Stimulated activated CD4-positive, alpha-beta T cell treated with anti-CD3 and anti-CD28 coated beads, Interleukin-1b, Interleukin-23, amount 100 ng/mL, for 1 hour (primary cell): ENCODE measurements at places on chromosomes 16 and 17.

- DNase-seq = no peak
Measured at GRCh38 chr16:48687421-48688038, 77.5 kb upstream of the N4BP1 start.

DNA sequence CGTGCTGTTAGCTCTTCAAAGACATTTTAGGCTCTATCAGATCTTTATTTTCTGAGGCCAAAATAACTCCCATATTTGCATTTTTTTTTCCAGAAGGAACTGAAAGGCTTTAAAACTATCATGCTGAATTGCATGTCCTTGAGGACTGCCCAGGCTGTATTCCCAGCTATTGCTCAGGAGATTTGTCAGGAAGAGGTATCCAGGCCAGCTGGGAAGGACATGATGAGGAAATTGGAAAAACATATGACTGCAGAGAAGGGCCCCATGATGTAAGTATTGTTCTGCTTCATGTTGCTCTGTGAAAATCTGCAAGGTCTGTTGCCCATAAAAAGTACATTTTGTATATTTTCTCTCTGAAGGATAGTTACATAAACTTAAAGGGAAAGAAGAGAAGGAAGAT is 5.7 kb downstream of the CDC6 start:
- DNase-seq = no peak

GRCh38 chr16:84461413-84462295 is 42.8 kb downstream of the MEAK7 start:
- DNase-seq = no peak

- peak; percentile 65 for DNase-seq
Measured at GRCh38 chr16:57899771-57900661, 70.9 kb downstream of the CNGB1 start.

GRCh38 chr16:31268891-31269290 is 9.1 kb downstream of the ITGAM start:
- no peak for DNase-seq

DNA sequence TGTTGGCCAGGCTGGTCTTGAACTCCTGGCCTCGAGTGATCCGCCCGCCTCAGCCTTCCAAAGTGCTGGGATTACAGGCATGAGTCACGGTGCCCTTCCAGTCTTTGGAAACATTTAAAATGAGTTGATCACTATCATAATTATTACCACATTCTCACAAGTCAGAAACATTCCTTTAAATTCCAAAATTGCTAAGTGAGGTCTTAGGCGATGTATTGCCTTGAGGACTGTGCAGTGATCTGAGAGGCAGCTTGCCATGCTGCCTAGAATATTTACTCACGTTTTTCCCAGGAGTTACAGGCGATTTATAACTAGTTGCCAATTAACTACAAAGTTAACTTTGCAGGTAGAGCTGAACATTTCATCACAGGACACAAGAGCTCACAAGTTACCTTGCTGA is 5.7 kb upstream of the ATXN1L start:
- DNase-seq = no peak

DNA sequence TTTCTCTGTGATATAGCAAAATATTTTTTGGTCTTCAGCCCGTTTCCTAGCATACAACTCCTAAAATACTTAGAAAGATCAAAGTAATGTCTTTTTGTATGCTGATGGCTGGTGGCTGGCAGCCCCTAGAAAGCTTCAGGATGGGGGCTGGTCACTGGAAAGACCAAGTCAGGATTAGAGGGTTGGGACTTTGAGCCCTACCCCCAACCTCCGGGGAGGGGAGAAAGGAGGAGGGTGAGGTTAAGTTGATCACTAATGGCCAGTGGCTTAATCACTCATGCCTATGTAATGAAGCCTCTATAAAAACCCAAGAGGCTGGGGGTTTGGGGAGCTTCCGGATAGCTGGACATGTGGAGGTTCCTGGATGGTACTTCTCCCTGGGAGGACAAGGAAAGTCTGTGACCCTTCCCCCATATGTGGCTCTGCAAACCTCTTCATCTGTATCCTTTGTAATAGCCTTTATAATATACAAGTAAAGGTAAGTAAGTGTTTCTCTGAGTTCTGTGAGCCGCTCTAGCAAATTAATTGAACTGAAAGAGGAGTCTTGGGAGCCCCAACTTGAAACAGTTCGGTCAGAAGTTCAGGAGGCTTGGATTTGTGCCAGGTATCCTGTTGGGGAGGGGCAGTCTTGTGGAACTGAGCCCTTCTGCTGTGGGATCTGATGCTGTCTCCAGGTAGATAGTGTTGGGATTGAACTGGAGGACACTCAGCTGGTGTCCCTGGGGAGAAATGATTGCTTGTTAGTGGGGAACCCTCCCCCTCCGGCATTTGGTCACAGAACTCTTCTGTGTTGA is 3.5 kb downstream of the SLC7A6 start:
- no peak for DNase-seq

DNA sequence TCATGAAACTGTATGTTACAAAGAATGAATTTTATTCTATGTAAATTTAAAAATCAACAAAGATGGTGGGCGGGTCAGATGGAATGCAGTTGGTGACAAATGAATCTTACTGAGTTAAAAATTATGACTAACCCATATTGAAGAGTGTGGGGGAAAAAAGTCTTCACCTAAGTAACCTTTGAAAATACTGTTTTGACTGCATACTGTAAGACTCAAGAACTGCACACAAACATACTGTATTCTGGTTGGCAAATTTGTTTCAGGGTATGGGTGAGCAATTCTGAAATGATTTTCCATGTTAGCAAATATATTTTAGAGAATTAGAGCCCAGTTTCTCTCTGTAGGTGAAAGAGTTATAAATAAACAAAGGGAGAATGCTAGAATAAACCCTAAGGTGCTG is 153.7 kb upstream of the KCNJ18 start:
- no peak for DNase-seq

DNA sequence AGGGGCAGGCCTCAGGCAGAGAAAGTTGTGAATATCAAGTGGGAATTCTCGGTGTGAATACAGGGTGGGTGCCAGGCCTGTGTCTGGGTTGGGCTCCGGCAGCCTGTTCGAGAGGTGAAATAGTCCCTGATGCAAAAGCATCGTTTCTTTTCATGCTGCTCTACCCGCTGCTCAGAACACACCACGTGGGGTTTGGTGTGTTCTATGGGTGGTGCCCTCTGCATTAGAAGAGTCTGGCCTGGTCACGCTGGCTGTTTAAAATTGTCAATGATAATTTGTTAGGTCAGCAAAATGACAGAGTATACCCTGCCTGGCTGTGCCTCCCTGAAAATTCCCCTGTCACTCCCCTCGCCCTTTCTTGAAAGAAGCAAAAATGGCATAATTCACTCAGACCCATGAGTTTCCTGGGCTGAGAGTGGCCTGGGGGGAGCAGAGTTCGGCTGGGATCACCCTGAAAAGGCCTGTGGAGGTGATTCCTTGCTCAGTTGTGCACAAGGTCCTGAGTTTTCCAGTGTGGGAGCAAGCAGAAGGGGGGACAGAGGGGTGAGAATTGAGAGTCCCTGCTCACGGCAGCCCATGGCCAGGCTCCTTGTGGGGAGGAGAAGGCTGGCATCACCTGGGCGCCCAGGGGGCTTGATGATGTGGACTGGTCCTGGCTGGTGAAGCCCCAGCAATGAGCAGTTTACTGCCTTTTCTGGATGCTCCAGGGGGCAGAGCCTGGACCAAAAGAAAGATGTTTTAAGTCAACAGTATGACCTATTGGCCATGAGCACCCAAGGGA is 3.2 kb downstream of the CACNG5 start:
- no peak for DNase-seq

DNA sequence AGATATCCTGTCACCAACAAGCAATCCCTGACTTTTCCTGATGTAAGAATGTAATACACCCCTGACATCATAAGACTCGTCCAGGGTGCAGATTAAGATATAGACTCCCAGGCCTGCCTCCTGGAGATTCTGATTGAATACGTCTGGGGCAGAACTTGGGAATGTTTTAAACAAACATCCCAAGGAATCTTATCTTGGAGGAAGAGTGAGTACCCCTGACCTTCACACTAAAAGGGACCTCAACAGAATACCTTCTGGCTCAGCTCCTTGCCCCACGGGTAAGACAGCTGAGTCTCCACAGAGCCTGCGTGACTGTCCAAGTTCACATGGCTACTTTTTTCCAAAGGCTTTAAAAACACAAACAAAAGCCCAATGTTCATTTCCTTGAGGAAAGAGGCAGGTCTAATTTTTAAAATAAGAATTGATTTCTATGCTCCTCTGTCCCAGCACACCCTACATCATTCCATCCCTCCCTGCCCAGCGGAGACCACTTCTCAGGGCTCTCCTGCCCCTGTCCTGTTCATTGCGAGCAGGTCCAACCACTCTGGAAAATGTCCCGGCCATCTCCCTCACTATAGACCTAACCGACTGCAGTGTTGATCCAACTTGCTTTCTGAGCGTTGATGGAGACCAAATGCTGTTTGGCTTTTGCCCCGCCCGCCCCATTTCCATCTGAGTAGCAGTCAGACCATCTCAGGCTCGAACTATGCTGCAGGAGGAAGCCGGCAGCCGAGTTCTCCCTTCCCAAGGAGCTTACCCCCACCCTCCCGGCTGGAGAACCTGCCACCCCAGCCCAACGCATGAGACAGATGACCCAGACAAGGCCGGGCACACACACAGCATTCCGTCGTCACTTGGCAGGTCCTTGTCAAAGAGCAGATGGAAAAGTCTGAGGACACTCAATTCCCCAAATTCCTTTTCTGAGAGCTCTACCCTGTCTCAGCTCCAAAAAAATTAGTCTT is 44.1 kb upstream of the MYH10 start:
- no peak for DNase-seq

- no peak for DNase-seq
Measured at GRCh38 chr16:79550373-79550772, 50.2 kb downstream of the MAF start.

- no peak for DNase-seq
Measured at GRCh38 chr16:543301-544164, 16.0 kb downstream of the CAPN15 start.

GRCh38 chr16:68022278-68022727 is 729 bp downstream of the DDX28 start:
- DNase-seq = no peak

- no peak for DNase-seq
Measured at GRCh38 chr17:5785867-5786509, 201.7 kb upstream of the NLRP1 start.

DNA sequence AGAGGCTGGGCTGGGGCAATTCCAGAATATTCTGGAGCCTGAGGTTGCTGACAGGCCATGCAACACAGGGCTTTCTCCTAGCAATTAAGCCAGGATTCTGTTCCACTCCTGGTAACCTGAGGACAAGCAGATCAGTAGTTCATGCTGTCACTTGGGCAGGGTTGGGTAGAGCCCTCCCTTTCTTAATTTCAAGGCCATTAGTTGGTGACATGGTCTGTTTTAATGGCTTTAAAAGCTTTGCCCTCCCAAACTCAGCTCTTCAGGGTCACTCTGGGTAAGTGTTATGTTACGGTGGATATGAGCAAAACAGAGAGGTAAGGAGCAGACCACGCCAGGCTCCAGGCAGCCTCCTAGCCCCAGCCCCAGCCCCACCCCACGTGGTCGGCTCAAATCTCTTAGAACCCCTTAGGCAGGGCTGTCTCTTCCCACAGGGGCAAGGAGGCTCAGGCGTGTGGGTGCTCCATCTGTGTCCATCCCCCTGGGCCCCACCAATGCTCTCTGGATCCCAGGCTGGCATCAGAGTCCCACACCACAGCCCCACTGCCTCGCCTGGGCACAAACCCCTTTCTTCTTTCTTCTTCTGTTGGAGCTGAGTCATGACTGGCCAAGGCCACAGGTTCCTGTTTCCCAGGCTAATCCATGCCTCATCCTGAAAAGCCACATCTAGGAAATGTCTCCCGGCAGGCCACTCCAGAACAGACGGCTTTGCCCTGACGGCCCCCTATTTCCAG is 27.5 kb downstream of the CEP295NL start:
- no peak for DNase-seq

DNA sequence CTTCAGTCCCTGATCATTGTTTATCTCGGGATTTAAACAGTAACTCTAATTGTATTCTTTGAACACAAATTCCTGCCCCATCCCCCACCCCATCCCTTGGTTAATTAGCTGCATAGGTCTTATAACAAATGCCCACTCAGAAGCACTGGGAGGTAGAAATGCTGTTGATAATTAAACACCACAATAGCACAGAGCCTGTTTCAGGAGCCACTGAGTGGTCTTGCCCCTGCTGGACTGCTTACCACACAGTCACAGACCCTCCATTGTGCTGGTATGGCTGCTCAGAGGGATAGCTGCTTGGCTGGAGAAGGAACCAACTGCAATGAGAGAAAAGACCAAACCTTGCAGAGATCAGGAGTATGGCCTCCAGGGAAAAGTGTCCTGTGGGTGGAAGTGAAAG is 214.1 kb downstream of the ANKFN1 start:
- no peak for DNase-seq

- no peak for DNase-seq
Measured at GRCh38 chr16:63171545-63171944, 1135.3 kb upstream of the CDH8 start.

- DNase-seq = no peak
Measured at GRCh38 chr16:56742030-56742984, 12.4 kb downstream of the NUP93 start.

GRCh38 chr17:83096401-83097224 is 17.2 kb downstream of the METRNL start:
- DNase-seq = no peak

DNA sequence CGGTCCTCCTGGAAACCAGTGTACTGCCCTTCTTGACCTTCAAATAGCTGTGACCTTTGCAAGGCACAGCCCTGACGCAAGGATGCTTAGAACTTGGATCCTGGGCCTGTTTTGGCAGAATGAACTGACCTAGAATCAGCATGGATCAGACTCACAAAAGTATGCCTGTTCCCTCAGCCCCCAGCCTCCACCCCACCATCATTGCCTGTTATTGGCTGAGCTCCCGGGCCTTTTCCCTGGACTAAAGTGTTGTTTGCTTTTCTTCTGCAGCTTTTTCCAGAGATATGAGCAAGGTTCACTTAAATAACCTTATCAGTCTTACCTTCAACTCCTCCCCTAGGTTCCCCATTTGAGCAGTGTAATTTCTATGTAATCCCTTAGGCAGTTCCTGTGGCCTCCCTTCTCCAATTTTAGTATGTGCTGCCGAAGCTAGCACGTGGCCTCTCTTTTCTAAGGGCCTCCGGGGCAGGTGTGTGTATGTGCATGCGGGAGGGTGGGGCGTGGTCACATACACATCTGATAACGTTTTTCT is 347.4 kb downstream of the MAF start:
- DNase-seq = no peak

GRCh38 chr17:3808701-3809100 is 7.7 kb upstream of the ITGAE start:
- DNase-seq = no peak

GRCh38 chr17:70606086-70606485 is 436.8 kb downstream of the KCNJ2 start:
- no peak for DNase-seq

- DNase-seq = no peak
Measured at GRCh38 chr16:27726621-27727261, 176.8 kb downstream of the KATNIP start.

- no peak for DNase-seq
Measured at GRCh38 chr17:45643591-45643990, 140.5 kb upstream of the CRHR1 start.

GRCh38 chr17:77212081-77212832 is 71.5 kb downstream of the SEC14L1 start:
- no peak for DNase-seq
